ENCODE measurements at places on chromosomes 7 and 10.
A peak's percentile ranks its signal among the peaks of the same experiment; 100 is the strongest.

DNA sequence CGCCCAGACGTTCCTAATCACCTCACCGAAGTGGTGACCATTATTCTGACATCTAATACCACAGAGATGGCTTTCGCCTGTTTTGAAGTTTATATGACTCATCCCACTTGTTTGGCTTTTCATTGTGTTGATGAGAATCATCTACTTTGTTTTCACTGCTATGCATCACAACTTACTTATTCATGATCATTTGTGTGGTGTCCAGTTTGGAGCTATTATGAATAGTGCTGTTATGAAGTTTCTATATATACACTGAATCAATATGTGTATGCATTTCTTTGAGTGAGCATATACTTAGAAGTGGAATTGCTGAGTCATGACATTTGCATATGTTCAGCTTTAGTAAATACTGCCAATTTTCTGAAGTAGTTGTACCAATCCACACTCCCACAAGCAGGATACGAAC lies 38.6 kb upstream of the TNKS2 start:
- DNase-seq = no peak

DNA sequence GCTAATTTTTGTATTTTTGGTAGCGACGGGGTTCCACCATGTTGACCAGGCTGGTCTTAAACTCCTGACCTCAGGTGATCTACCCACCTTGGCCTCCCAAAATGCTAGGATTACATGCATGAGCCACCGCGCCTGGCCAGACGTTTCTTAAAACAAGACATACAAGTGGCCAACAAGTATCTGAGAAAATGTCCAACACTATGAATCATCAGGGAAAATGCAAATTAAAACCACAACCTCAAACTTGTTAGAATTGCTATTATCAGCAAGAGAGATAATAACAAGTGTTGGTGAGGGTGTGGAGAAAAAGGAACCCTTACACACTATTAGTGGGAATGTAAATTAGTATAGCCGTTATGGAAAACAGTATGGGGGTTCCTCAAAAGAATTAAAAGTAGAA lies 148.6 kb downstream of the SUGCT start:
- DNase-seq = peak; percentile 18

DNA sequence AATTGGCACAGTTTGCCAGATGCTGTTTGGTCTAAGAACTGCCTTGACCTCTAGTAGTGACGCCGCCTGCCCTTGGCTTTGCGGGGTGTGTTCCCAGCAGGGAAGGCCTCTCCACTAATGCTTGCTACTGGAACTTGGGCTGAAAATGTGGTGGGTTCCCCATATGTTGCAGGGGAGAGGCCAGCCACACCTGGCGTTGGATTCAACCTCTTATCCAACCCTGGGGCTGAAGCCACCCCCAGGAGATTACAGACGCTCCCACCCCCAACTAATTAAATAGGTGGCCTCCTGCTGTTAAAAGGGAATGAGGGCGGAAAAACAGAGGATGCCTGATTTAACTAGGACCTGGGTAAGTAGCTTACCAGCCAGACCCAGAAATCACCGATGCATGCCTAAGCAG lies 19.2 kb upstream of the ATOH7 start:
- DNase-seq = no peak

GRCh38 chr10:13331646-13332045 lies 16.4 kb downstream of the SEPHS1 start:
- peak; percentile 53 for DNase-seq

DNA sequence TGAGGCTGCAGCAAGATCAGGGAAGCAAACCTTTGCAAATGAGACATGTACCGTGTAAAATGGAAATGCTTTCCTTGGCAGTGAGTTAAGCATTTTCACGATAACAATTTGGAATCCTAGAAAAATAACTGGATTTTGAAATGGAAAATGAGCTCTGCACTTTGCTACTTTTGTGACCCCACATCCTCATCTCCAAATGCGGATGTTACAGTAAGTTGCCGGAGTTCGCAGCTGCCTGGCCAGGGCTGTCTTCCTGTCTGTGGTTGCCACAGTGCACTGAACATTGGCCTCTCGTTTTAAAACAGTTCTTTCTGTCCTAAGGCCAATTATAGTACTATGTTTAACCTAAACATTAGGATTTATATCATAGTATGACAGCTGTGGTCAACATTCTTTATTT lies 136.2 kb upstream of the FZD8 start:
- no peak for DNase-seq

- no peak for DNase-seq
These were observed 5.4 kb downstream of the SFR1 start for GRCh38 chr10:104127411-104127810.

DNA sequence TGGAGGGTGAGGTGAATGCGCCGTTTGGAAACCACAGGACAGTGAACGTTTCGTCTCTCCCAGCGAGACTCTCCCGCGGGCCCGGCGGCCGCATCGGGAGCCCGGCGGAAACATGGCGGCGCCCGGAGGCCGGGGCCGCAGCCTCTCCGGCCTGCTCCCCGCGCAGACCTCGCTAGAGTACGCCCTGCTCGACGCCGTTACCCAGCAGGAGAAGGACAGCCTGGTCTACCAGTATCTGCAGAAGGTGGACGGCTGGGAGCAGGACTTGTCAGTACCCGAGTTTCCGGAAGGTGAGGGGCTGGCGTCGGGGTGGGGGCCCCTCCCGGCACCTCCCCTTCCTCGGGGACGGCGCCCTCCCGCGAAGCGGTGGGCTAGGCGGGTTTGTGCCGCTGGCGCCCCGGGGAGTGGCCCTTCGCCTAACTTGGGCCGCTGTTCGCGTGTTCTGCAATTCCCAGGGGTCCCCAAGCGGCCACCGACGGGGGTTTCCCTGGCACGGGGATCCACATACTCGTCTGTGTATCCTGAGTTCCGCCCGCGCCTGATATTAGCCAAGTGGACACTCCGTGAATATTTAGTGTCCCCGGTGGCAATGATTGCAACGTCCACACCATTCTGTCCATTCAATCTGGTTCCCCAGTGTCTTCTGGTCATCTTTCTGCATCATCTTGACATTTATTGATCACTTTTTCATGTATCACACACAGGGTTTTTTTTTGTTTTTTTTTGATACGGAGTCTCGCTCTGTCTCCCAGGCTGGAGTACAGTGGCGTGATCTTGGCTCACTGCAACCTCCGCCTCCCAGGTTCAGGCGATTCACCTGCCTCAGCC lies 514 bp downstream of the NHLRC2 start:
- DNase-seq = no peak

GRCh38 chr7:42886893-42887505 lies 24.9 kb downstream of the C7orf25 start:
- no peak for DNase-seq

- DNase-seq = no peak
These were observed 478.9 kb downstream of the KCNMA1 start for GRCh38 chr10:77158666-77159065.

DNA sequence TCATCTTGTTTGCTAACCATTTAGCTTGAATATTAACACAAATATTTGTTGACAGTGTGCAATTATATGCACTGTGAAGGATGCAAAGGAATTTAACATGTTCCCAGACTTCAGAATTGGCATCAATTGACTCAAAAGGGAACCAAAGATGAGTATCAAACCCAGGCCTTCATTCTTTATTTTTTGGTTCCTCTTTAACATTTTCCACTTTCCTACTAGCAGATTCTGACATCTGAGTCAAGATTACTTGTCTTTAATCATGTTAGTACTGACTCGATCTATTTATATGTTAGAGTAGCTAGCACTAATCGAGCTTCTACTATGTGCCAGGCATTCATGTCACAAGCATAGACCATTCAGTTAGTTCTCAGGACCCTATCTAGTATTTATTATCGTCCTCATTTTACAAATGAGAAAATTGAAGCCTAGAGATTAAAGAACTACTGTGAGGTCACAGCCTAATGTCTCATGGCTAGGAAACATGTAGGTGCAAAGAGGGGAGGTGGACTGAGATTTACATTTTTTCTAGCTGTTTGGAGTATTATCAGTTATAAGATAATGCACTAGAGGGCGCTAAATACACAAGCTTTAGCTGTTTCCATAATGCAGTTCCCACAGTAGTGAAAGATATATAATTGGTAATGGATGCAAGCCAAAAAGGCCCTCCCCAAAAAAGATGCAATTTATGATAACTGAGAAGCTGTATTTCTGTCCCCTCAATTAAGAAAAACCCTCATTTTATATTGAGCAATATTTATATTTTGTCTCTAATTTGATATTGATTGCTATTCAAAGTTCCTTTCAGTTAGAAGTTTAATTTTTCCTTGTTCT lies 32.9 kb upstream of the KMT2E start:
- peak; percentile 60 for DNase-seq

GRCh38 chr7:90771281-90771680 lies 175.2 kb downstream of the CDK14 start:
- DNase-seq = peak; percentile 40

DNA sequence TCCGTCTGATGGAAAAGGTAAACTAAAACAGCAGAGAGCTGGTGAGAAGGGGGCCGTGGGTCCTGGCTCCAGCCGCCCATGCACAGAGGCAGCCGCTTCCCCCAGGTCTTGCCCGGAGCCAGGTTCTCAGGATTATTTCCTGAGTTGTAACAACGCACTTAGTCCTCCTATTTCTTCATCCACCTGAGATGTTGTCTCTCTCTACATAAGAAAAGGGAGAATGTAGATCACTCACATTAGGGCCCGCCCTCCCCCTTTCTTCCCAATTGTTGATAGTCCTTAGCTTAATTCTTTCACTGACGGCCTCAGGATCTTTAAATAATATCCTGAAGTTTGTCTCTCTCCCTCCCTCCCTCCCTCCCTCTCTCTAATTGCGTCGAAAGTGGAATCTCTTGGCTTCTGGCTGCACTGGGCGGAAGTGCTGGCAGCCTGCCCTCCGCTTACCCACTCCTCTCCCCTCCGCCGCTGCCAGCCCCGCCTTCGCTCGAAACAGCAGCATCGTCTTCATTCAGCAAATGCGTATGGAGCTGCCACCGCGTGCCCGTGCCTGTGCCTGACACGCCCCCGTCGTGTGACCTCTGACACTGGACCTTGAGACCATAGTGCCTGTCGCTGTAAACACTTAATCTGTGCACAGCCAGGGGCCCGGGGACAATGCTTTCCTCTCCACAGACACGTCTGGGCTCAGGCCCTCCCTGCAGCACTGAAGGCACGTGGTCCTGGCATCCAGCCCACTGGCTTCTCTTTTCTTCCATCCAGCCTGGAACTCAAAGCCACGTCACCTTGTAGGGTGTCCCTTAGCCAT lies 174.5 kb upstream of the PPP2R2D start:
- no peak for DNase-seq

- DNase-seq = no peak
These were observed 37.8 kb upstream of the FZD9 start for GRCh38 chr7:73395538-73396503.

DNA sequence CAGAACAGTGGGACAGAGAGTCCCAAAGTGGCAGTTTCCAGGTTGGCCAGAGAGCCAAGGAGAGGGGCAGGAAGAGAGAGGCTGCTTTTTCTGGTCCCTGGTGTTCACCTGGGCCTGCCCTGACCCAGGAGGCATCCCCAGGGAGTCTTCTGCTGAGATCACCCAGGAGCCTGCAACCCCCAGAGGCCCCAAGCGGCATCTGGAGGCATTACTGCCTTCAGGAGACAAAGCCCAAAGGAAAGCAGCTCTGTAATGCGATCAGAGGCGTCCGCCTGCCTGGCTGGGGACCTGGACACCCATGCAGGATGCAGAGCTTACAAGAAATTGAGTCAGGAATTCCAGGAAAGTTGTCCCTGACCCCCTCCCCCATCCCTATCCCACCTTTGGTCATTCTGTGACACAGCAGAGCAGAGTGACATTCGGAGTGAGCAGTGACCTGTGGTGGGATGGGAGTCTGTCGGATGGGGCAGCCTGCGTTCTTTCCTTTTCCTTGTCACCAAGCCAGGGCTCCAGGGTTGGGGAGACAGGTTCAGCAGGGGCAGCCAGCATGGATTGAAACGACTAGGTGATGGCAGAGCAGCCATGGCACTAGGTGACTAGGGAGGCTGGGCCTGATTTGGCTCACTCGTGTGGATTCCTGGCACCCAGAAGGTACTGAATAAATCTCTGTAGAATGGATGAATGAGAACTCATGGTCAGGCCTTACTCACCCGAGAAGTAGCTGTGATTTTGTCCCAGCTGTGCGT lies 10.4 kb downstream of the UNC5B start:
- peak; percentile 54 for DNase-seq

GRCh38 chr7:47202146-47202783 lies 379.6 kb downstream of the TNS3 start:
- peak; percentile 21 for DNase-seq

DNA sequence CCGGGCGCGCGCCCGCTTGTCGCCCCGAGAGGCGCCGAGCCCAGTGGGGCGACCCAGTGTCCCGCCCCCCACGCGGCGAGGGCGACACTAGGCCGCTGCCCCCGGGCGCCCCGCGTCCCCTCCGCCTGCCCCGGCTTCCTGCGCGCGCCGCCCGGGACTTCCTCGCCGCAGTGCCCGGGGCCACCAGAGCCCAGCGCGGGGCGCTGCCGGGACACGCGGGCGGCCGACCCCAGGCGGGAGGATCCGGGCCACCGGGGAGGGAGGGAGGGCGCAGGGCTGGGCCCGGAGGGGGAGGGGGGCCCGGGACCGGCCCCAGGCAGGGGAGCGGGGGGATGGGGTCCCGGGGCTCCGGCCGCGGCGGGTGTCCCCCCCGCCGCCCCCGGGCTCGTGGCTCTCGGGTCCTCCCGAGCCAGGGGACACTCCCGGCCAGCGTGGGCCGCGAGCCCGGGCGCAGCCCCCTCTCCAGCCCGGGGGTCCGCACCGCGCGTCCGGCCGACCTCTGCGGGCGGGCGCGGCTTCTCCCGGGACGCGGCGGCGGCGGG lies 435 bp upstream of the PWWP2B start:
- peak; percentile 58 for DNase-seq

GRCh38 chr10:124417895-124418725 lies 613 bp downstream of the OAT start:
- peak; percentile 52 for DNase-seq

DNA sequence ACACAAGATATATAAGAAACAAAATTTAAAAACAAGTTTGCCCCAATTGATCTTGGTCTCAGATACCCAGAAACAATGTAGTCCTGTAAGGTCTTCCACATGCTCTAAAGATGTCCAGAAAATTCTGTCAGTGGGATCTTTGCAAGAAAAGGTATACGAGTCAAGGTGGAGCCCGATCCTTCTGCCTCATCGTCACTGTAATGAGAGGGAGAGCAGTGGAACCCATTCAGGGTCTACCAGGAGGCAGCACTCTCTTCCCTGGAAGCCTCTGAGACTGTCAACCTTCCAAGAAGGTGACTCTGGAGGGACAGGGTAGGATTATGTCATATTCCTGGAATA lies 112.8 kb downstream of the JCAD start:
- DNase-seq = no peak

DNA sequence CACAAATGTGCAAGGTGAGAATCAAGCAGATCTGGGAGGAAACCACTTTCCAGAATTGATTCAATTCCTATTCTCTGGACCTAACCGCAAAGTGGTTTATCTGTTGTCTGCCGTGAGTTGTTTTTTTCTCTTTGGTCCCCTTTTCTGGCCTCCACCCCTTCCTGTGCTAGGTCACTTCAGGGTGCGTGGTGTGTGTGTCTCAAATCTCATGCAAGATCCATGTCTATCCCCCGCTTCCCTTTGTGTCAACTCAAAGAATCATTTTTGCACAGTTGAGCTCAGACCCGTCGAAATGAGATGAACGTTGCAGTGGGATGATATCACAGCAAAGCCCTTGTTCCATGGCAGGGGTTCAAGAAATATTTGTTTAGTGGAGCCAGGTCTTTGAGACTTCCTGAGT lies 184.5 kb downstream of the GATA3 start:
- DNase-seq = no peak

- no peak for DNase-seq
These were observed 276.1 kb downstream of the GLRX3 start for GRCh38 chr10:130412317-130412716.

- no peak for DNase-seq
These were observed 369.9 kb downstream of the WDR11 start for GRCh38 chr10:121221072-121221471.

Measured in fibroblast of skin of right biceps (primary cell).